ENCODE measurements at places on chromosomes 2 and 18. TPM values are rescaled to one million over a fixed set of nuclear protein-coding genes. Genes with fewer than 3 reads are reported as not detected.

- DNase-seq, result no peak
Measured at GRCh38 chr2:107337209-107337898, 451.4 kb upstream of the ST6GAL2 start.

DNA sequence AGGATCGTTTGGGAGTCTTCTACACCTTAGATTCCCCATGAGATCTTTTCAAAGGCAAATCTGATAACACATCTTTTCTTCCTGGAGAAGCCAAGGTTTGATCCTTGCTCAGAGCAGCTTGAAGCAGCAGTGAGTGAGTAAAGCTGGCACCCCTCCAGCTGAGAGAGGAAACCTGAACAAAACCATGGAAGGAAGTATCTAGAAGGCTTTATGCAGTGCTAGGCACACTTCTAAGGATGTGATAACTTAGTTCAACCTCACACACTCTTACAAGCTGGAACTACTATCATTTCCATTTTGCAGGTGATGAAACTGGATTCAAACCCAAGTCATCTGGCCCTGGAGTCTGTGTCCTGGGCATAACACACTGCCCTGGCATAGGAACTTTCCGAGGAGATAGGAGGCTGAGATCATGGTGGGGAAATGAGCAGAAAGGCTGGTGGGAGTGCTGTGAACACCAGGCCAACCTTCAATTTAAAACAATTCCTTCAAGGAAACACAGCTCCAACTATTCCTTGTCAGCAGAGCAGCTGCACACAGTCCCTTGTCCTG, 71.2 kb downstream of the CTAGE1 start:
- DNase-seq, result no peak

GRCh38 chr18:59718108-59718463, 20.9 kb upstream of the CCBE1 start:
- no peak for DNase-seq

- no peak for DNase-seq
Measured at GRCh38 chr2:29390136-29390535, 274.9 kb downstream of the CLIP4 start.

- no peak for DNase-seq
Measured at GRCh38 chr2:3885629-3886628, 182.6 kb downstream of the DCDC2C start.

DNA sequence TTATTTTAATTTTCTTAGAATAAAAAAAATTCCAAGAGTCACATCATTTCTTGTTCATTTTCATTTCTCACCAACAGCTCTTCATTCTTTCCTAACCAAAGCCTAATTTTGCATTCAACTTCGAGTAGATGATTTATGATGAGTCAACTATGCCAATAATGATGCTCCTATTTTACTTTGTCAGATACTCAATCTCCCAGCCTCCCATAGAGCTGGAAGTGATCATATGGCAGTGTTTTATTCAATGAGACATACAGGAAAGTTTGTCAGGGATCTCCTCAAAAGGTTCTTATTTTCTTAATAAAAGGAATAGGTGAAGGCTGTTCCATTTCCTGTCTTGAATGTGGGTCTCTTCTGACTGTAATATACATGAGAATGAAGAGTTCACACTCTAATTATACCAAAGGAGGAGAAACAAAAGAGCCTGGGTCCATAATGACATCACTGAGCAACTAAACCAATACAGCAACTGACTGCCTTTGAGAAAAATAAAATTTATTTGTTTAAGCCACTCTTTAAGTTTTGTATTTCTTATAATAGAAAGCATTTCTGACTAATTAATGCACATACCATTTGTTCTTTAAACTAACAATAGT, 231.2 kb upstream of the CYP26B1 start:
- no peak for DNase-seq

- no peak for DNase-seq
Measured at GRCh38 chr18:62339106-62339988, 14.2 kb downstream of the TNFRSF11A start.

DNA sequence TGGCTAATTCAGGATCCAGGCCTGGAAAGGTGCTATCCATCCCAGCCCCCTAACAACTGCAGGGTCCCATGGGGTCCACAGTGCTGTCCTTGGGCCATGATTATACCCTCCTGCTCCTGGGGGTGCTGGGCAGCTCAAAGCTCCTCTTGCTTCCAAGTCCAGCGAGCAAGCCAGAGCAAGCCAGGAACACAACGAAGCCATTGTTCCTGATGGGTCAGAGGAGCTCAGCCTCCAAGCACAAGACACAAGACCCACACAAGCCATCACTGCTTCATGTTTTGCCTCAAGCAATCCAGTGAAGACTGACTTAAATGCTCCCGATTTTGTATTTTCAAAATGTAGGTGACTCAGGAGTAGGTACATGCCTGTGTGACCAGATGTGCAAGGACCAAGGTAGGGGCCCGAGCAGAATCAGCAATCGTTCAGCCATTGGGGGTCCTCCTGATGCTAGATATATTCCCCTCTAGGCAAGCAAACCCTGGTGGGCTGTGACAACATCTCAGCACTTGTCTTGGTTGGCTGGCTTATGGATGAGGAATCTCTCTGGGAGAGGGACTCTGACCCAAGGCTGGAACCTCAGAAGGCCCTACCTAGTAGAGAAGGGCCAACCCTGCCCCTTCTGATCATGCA, 90.8 kb downstream of the EPAS1 start:
- peak; percentile 79 for DNase-seq

GRCh38 chr18:58896734-58897508, 32.2 kb downstream of the ZNF532 start:
- DNase-seq, result no peak

- no peak for DNase-seq
Measured at GRCh38 chr2:239162976-239163687, 237.7 kb downstream of the HDAC4 start.

NIFK gene
- total RNA-seq, result 33.1 TPM

VWA3B gene
- total RNA-seq, result not detected
